ENCODE measurements at places on chromosomes 2 and 18. TPM values are rescaled to one million over a fixed set of nuclear protein-coding genes. Genes with fewer than 3 reads are reported as not detected.

- no peak for DNase-seq
These were observed 91.4 kb upstream of the CHST9 start for GRCh38 chr18:27276479-27276878.

- no peak for DNase-seq
These were observed 85.9 kb downstream of the USP40 start for GRCh38 chr2:233480490-233481202.

DNA sequence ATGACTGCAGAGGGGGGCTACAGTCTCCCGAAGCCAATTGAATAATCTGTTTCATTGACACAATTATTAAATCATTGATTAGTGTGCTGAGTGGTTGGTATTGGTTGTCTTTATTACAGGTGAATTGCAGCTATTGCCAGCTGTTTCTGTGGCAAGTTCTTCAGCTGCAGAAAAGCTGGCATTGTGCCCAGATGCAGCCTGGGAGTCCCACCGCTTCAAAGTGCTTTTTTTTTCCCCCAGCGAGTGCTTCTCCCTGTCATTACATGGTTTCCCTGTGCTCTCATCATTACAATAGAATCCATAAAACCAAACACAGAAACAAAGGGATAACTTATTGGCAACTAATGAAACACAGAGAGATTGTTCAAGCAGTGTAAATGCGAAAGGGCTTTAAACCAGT, 164.7 kb downstream of the GRB14 start:
- no peak for DNase-seq

GRCh38 chr2:216113572-216113971, 4.4 kb downstream of the XRCC5 start:
- no peak for DNase-seq

GRCh38 chr2:240906141-240906910, at the start of gene CROCC2:
TSS of gene CROCC2 (plus strand) at chr2:240906336. CDS start at chr2:240906514, 178 bp downstream.
- DNase-seq, result no peak

DNA sequence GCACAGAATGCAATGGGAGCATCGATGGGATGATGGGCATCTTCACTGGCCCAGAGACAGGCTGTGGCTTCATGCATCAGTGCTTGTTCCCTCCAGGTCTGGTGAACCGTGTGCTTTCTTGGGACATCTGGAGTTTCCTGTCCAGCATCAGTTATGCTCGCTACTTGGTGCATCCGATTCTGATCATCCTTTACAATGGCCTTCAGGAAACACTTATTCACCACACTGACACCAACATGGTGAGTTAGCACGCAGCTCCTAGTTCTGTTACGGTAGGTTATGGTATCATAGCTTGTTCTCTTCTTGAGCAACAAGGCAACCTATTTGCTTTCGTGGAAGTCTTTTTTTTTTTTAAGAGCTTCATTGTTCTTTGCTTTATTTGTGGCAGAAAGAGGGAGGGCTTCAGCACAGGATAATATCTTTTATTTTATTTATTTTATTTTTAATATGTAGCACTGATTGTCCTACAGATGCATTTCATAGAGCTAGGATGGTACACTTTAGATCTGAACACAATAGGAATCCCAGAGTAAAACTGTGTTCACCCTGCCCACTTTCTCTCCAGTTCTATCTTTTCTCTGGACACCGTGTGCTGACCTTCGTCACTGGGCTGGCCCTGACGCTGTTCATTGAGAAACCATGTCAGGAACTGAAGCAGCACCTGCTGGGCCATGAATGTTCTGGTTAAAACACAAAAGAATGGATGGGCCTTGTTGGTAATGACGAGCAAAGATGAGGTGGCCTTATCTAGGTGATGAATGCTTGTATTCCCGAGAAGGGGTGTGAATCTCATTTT, 71.2 kb upstream of the SEC11C start:
- no peak for DNase-seq

GRCh38 chr2:11863513-11864328, 117.3 kb downstream of the LPIN1 start:
- DNase-seq, result peak; percentile 82

GRCh38 chr2:3634596-3635121, 23.3 kb upstream of the ALLC start:
- no peak for DNase-seq

- DNase-seq, result peak; percentile 95
These were observed 109.6 kb downstream of the SH3RF3 start for GRCh38 chr2:109238580-109238979.

- DNase-seq, result no peak
These were observed 958.9 kb downstream of the DCDC2C start for GRCh38 chr2:4662161-4662779.

- peak; percentile 12 for DNase-seq
These were observed 54.8 kb downstream of the CDH20 start for GRCh38 chr18:61388010-61388409.

GRCh38 chr2:221102896-221103688, 469.0 kb downstream of the EPHA4 start:
- DNase-seq, result no peak

DNA sequence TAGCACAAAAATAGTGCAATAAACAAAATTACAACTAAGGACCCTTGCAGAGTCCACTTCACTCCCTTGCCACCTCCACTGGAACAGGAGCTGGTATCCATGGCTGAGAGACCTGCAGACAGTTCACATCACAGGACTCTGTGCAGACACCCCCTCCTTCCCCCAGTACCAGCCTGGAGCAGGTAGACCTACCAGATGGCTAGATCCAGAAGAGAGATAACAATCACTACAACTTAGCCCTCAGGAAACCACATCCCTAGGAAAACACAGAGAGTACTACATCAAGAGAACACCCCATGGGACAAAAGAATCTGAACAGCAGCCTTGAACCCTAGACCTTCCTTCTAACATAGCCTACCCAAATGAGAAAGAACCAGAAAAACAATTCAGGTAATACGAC, 49.8 kb downstream of the FBXO15 start:
- DNase-seq, result no peak

DNA sequence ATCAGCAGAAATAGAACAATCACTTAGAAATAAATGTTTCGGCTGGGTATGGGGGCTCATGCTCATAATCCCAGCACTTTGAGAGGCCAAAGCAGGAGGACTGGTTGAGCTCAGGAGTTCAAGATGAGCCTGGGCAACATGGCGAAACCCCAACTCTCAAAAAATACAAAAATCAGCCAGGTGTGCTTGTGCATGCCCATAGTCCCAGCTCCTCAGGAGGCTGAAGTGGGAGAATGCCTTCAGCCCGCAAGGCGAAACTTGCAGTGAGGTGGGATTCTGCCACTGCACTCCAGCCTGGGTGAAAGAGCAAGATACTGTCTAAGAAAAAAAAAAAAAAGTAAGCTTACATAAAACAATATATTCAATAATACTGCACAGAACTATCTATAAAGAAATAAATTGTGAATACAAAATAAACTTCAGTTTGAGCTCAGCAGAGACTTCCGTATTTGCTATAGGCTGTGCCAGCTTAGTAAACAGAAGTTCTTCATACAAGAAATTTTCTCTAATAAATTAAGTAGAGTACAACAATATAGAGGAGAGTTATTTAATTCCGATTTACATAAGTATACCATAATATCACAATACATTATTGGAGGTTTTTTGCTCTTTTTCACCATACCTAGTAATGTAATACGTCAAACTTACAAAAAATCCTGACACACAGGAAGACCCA, 43.6 kb downstream of the SRBD1 start:
- DNase-seq, result no peak

- no peak for DNase-seq
These were observed 106.1 kb downstream of the UGGT1 start for GRCh38 chr2:128197059-128197458.

- DNase-seq, result no peak
These were observed 84.0 kb downstream of the RTN4 start for GRCh38 chr2:54966165-54966832.

DNA sequence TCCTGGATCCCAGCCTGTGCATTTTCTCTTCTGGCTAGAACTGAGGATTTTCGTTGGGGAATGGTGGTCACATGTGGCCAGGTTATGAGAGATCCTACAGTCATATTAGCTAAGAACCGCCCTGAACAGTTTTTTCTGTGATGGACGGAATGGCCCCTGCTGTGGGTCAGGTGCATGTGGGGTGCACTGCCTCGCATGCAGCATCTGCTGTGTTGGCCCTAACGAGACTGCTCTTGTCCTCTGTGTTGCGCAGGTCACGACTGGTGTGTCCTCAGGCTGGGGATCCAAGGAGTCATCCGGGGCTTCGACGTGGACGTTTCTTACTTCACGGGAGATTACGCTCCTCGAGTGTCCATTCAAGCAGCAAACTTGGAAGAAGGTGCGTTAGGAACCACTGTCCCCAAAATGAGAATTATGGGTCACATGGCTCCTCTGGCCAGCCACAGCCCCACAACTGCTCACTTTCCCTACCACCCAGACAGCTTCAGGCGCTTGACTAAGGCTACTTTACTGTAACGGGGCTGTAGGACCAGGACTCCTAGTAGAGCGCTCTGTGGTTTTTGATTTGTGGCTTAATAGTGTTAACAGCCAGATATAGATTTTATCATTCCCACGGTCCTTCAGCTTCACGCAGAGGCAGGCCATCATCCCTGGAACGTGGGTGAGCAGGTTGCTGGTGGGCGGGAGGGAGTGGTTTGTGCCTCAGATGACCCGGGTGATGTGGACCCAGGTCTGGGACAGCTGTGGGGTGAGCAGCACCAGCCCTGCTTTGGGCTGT, 21.8 kb downstream of the ALLC start:
- no peak for DNase-seq

DNA sequence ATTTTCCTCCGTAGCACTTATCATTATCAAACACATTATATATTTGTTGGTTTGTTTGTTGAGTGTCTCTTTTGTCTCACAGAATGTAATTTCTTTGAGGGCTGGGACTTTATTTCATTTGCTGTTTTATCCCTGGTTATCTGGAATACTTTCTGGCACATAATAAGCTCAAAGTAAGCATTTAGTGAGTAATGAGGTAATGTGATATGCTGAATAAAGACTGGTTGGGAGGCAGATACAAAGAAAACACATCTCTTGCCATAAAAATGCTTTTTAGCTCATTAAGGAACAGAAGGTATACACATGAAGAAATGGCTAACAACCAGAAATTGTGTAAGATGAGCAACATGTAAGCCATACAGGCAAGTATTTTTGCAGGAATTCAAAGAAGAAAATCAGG, 1411.8 kb downstream of the LRP1B start:
- no peak for DNase-seq

DNA sequence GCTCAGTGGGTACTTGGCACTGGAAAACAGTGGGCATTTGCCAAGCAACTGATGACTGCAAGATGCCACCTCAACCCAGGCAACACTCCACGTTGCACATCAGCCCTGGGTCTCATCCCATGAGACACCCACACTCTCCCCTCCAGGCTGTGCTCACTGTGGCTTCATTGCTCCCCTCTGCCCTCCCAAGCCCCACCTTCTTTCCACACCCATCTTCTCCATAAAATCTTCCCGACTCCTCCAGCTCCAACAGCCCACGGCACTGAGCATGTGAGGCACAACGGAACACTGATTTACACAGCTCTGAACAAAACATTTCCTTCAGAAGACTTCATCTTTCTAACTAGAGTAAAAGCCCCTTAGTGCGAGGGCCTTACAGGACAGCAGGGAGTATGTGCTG, 117.8 kb upstream of the ACAA2 start:
- no peak for DNase-seq

DNA sequence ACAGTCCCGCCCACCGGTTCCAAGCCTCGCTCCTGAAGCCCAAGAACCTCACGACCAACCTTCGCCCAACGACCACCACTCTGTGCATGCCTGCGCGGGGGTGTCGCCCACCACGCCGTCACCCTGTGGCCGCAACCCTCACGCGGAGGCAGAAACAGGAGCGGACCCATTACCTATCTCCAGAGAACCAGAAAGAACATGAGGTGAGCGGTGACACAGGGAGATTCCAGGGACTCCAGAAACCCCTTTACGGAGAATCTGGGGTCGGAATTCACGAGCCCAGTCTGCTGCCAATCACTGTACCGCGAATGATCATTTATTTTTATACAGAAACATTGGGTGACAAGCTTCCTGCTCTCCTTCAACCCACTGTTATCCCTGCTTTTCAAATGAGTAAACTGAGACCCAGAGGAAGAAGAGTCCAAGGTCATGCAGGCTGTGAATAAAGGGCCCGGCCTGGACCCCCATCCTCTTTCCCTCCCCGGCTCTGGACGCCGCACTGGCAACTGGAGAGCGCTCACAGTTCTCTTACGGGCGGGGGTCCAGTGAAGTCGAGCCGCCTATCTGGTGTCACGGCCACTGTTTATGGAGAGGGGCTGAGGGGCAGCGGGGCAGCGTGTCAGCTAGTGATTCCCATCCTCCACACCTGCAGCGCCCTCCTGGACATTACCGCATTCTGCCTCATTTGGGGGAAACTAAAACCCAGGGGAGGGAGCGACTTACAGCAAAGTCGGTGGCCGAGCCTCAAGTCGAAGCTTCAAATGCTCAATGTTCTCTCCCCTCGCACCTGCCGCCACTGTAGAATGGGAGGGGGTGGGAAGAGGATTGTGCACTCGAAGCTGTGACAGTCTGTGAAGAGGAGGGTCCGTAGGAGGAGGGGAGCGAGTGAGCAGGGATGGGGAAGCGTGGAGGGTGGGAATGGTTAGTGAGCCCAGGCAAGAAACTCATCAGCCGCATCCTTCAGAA, 723 bp upstream of the SLC30A3 start:
- no peak for DNase-seq

GRCh38 chr2:12210016-12210933, 463.8 kb downstream of the LPIN1 start:
- DNase-seq, result no peak

- no peak for DNase-seq
These were observed 58.5 kb downstream of the HS1BP3 start for GRCh38 chr2:20592106-20593071.

Gene IL1RN
- polyA plus RNA-seq, result not detected

Gene GYPC
- polyA plus RNA-seq, result 103 TPM

Gene PRKAG3
- not detected for polyA plus RNA-seq

Gene RAD51AP2
- not detected for polyA plus RNA-seq

Gene IL1R2
- not detected for polyA plus RNA-seq

Gene NT5C1B
- not detected for polyA plus RNA-seq

Gene SDC1
- polyA plus RNA-seq, result 28.3 TPM

Gene GCKR
- polyA plus RNA-seq, result 0.55 TPM

Gene POTEC
- polyA plus RNA-seq, result not detected

Gene KIF1A
- not detected for polyA plus RNA-seq

Gene ALPP
- polyA plus RNA-seq, result not detected

Gene IL1A
- polyA plus RNA-seq, result 0.39 TPM

Gene RESP18
- polyA plus RNA-seq, result not detected

Gene POTEI
- not detected for polyA plus RNA-seq

Gene ALPI
- polyA plus RNA-seq, result not detected

Gene GAL3ST2
- polyA plus RNA-seq, result not detected

Gene YES1
- polyA plus RNA-seq, result 16.7 TPM

Gene CRYGD
- polyA plus RNA-seq, result not detected

Gene RUFY4
- not detected for polyA plus RNA-seq

Gene PRSS56
- polyA plus RNA-seq, result not detected
